Fibroblast of lung (primary cell): ENCODE measurements at places on chromosomes 4 and X. TPM values are rescaled to one million over a fixed set of nuclear protein-coding genes. Genes with fewer than 3 reads are reported as not detected.

Gene CTAG2
- total RNA-seq = not detected in 2 replicates

Gene PCDH18
- total RNA-seq = 163 and 542 TPM in 2 replicates

Gene PPARGC1A
- 4.4 and 6.9 TPM in 2 replicates for total RNA-seq

- H3K27ac ChIP-seq = no peak overlapping the region
- no peak for DNase-seq
- H3K27me3 ChIP-seq = no peaks in the 10 kb centered on the region
- no peaks in the 10 kb centered on the region for H3K36me3 ChIP-seq
- no peaks in the 10 kb centered on the region for H3K4me1 ChIP-seq
- no peak overlapping the region for H3K4me3 ChIP-seq
Observed at GRCh38 chrX:130211415-130212186, 39.8 kb downstream of the RAB33A start.

GRCh38 chrX:43581167-43581566 is 74.9 kb upstream of the MAOA start:
- H3K4me3 ChIP-seq = no peak overlapping the region
- H3K27me3 ChIP-seq = no peaks in the 10 kb centered on the region
- no peak overlapping the region for H3K27ac ChIP-seq
- no peak for DNase-seq

GRCh38 chr4:139854668-139855403 is 189.2 kb downstream of the MGST2 start:
- H3K36me3 ChIP-seq = no peaks in the 10 kb centered on the region
- H3K4me1 ChIP-seq = no peaks in the 10 kb centered on the region
- H3K27ac ChIP-seq = no peak overlapping the region
- no peak for DNase-seq
- no peak overlapping the region for H3K4me3 ChIP-seq

GRCh38 chrX:85109235-85109634 is 105.6 kb downstream of the APOOL start:
- no peak overlapping the region for H3K4me3 ChIP-seq
- H3K36me3 ChIP-seq = no peaks in the 10 kb centered on the region
- H3K4me1 ChIP-seq = no peaks in the 10 kb centered on the region
- no peaks in the 10 kb centered on the region for H3K27me3 ChIP-seq

DNA sequence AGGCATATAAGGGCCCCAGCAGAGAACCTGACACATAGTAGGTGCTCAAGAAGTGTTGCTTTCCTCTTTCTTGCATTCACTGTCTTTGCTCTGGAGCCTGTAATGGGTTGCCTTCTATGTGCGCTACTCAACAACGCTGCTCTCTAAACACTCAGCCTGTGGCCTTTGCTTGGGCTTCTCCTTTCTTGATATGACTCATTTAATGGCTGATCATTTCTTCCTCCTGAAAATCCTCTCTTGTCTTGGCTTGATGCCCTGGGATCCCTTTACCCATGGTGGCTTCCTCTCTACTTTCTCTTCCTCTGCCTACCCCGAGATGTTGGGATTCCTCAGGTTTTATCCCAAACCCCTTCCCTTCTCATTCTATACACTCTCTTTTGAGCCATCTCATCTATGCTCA is 19.9 kb upstream of the PJA1 start:
- DNase-seq = no peak
- H3K4me1 ChIP-seq = no peaks in the 10 kb centered on the region
- H3K27ac ChIP-seq = no peak overlapping the region
- no peaks in the 10 kb centered on the region for H3K36me3 ChIP-seq

GRCh38 chrX:13897566-13897965 is 80.7 kb upstream of the GPM6B start:
- no peaks in the 10 kb centered on the region for H3K36me3 ChIP-seq
- no peaks in the 10 kb centered on the region for H3K27me3 ChIP-seq
- H3K4me3 ChIP-seq = no peak overlapping the region
- H3K27ac ChIP-seq = no peak overlapping the region
- peak; percentile 53 for DNase-seq

DNA sequence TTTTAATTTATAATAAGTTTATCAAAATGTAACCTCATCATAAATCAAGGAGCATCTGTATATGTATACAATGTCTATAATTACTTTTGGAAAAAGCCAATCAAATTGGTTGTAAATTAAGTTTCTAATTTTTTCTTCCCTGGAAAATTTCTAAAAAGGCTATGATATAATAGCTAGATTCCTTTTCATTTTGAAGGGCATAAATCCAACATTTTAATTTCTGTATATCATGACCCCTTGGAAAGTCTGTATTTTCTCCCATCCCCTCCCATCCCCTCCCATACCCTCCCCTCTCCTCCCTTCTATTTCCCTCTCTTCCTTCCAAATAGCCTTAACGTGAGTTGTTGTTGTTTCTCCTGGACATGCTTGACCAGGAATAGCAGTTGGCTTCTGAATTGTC is 247.1 kb upstream of the FSTL5 start:
- no peaks in the 10 kb centered on the region for H3K4me1 ChIP-seq
- no peak overlapping the region for H3K27ac ChIP-seq
- no peaks in the 10 kb centered on the region for H3K27me3 ChIP-seq
- H3K36me3 ChIP-seq = no peaks in the 10 kb centered on the region

DNA sequence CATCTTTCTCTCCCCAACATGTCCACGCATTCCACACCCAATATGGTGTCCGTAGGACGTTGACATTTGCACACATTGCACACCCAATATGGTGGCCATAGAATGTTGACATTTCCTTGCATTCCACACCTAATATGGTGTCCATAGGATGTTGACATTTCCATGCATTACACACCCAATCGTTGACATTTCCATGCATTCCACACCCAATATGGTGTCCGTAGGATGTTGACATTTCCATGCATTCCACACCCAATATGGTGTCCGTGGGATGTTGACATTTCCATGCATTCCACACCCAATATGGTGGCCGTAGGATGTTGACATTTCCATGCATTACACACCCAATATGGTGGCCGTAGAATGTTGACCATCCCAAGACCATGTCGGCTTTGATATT is 88.4 kb upstream of the SHOX start:
- no peak overlapping the region for H3K27ac ChIP-seq
- no peak overlapping the region for H3K4me3 ChIP-seq
- H3K36me3 ChIP-seq = no peaks in the 10 kb centered on the region
- H3K27me3 ChIP-seq = no peaks in the 10 kb centered on the region
